ENCODE measurements at places on chromosomes 4 and X. TPM values are rescaled to one million over a fixed set of nuclear protein-coding genes. Genes with fewer than 3 reads are reported as not detected.

- peak; percentile 83 for DNase-seq
These were observed 716 bp downstream of the KIT start for GRCh38 chr4:54658252-54659093.

DNA sequence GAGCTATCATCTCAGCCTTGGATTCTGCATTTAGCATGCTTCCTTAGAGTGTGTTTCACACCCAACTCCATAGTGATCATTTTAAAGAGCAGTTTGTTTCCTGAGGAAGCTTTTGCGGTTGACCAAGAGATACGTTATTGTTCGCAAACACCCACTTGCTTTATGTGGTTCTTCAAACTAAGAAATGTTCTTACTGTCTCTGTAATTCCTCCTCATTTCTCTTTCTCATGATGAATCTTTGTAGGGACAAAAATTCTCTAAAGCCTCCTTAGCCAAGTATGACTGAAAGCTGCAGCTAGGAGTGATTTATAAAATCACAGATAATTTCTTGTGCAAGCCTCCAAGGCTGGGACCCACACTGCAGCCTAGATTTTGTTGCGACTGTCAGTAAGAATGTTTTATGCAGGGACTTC, 10.0 kb downstream of the TNIP3 start:
- DNase-seq = no peak

GRCh38 chr4:104964410-104965175, 182.1 kb upstream of the TET2 start:
- DNase-seq = peak; percentile 18

GRCh38 chr4:56445699-56446098, 9.6 kb downstream of the PAICS start:
- DNase-seq = no peak

PDLIM3 gene
- total RNA-seq = 267 TPM

GRCh38 chr4:79695848-79696247, 287.8 kb upstream of the GK2 start:
- DNase-seq = no peak

MAGEA8 gene
- total RNA-seq = not detected

GRCh38 chrX:71910986-71911730, 513 bp downstream of the NHSL2 start:
- DNase-seq = peak; percentile 32

- DNase-seq = no peak
These were observed 35.9 kb downstream of the MOB1B start for GRCh38 chr4:70938086-70938485.

MXRA5 gene
- 3.3 TPM for total RNA-seq

ABLIM2 gene
- 6.2 TPM for total RNA-seq

DNA sequence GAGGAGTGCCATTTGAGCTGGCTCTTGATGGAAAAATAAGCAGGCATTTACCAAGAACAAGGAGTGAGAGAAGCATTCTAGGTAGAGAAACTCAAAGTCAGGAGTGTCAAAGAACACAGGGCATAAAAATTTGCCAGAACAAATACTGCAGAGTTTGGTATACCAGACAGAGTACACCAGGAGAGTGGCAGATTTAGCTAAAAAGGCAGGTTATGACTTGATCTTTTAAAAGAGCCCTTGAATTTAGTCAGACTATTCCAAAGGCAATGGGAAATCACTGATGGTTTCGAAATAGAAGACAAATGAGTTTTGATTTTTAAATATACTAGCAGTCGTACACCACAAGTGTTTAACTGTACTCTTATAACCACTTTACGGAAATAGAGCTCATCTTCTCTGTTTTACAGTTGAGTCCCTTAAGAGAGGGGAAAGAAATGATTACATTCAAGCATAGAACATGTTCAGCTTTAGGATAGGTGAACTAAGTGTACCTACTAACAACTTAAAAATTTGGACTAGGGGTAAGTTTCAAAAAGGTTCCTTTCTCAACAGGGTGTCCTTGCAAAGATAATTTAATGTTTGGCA, 10.2 kb downstream of the UBE2D3 start:
- no peak for DNase-seq

DNA sequence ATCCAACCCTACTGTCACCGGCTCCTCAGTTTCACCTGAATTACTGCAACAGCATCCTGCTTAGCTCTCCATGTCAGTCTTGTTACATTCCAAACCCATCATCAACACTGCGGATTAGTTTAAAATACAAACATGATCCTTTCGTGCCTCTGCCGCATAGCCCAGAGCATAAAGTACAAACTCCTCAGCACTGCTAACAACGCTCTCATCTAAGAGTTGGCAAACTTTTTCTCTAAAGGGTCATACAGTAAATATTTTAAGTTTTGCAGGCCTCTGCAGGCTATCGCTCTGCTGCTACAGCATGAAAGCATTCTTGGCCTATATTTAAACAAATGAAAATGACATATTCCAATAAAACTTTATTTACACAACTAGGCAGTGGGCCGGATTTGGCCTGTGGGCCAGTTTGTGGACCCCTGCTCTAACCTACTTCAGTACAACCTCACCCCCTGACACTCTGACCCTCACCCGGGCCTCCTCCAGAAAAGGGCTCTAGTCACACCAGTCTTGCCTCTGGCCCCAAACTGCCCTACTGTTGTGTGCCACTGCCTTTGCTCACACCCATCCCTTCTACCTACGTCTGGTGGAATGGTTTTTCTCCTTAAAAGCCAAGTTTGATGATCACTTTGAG, 7.2 kb downstream of the STX18 start:
- no peak for DNase-seq

DNA sequence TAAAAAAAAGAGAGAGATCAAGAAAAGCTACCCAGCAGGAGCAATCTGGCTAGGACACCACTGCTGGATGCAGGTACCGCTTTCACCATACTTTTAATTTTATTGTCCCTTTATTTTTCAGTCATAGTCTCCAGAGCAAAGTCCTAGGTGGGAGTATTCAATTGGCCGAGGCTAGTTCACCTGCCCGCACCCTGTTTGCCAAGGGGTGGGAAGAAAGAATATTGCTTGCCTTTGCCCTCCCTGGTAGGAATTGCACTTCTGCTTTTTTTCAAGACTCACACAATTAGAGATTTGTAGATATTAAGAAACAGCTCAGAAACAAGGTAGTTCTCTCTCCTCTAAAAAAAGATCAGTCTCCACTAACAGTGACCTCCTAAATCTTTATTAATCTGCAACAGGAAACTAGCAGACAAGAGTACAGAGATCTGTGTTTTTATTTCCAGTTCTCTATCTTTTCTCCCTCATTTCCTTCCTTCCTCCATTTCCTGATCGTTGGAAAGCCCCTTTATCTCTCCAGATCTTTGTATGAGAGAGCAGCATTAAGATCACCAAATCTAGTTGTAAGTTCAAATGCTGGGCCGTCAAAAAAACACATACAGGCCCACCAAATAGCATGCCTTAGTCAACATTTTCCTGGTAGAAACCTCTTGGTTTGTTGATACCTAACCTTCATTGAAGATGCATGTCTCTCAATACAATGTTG, 9.4 kb upstream of the RPGR start:
- DNase-seq = no peak

HMGN5 gene
- total RNA-seq = 5.6 TPM

DNA sequence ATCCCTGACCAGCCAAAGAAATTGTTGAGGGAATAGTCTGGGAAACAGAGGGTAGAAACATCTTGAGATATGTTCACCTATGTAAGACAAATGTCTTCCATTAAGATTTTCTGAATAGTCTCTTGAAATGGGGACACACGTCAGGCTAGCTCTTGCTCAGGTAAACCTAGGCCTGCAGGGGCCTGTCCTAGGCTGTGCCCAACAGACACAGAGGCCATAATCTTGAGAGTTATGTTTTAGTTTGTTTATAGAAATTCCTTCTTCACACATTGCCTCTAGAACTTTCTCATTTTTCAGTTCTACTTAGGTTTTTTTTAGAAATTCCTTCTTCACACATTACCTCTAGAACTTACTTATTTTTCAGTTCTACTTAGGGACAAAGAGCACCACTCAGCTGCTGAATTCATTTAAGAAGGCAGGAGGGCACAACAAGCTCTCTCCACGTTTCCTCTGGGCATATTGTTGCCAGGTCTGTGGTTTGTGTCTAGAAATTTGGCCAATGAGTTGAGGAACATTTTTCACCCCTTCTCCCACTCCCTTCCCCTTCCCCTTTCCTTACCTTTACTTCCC, 94.9 kb downstream of the ARHGAP24 start:
- no peak for DNase-seq

DNA sequence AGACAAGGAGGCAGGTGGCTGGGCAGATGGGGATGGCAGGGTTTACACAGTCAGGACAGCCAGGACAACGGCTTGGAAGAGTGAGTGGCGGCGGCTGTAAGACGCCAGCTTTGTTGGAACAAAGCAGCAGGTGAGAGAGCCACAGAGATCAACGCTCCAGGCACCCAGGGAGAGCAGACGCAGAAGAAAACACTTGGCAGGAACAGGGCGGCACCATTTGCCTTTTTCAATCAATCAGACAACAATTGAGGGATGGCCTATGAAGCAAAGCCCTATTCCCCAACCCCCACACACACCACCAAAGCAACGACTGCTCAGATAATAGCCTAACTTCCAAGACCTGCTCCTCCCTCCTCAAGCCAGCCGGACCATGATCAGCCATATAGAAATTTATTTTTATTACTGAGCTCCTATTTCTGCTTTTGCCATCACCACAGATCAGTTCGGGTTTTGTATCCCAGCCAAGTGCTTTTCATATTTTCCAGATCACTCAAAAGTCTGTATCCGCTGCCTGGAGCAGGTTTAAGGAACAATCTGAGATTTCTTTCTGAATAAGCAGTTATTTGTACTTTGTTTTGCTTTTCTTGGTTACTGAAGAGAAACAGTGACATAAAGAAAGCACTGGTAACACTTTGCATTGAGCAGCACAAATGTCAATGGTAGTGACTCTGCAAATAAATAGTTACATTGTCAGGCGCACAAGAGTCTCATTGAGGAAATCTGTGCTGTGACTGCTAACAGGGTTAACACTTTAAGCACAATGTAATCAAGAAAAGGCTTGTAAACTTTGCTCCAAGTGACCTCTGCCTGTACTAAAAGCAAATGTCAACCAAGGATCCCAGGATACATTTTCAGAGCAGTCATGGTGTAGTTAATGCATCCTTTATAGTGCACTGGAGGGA, 81.8 kb upstream of the RBPJ start:
- DNase-seq = no peak

DNA sequence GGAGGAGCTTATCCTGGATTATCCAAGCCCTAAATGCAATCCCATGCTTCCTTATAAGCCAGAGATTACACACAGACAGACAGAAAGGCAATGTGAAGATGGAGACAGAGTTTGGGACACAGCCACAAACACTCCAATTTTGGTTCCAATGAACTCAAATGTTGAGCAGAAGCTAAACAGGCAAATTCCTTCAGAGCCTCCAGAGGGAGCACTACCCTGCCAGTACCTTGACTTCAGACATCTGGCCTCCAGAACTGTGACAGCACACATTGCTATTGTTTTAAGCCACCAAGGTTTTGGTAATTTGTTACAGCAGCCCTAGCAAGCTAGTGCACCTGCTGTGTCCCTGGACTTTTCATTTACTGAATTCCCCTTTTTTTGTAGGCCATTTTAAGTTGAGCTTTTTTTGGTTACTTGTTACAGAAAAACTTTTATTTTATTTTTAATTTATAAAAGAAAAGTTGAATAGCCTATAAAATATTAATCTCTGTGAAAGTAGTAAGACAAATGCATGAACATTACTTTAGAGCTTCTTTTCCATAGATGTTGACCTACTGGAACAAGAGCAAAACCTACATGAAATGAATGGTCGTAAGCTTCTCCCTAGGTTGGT, 33.4 kb upstream of the SRD5A3 start:
- DNase-seq = peak; percentile 52

GRCh38 chrX:48800574-48801279, 1.1 kb upstream of the HDAC6 start:
- no peak for DNase-seq

DNA sequence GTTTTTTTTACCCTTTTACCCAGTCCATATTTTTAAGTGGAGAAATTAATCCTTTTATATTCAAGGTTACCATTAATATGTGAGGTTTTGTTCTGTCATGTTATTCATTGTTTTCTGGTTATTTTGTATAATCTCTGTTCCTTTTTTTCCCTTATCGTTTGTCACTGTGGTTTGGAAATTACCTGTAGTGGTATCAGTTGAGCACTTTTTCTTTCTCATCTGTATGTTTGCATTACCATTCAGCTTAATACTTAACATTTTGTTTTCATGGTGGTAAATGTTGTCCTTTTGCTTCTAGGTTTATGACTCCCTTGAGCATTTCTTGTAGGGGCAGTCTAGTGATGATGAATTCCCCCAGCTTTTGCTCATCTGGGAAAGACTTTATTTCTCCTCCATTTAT, 6.6 kb downstream of the ETDC start:
- DNase-seq = no peak

PDGFRA gene
- total RNA-seq = 43.7 TPM

- DNase-seq = no peak
These were observed 100.5 kb upstream of the AADAT start for GRCh38 chr4:170190265-170190664.

GRCh38 chrX:153973127-153974002, 811 bp downstream of the TMEM187 start:
- DNase-seq = peak; percentile 49

DNA sequence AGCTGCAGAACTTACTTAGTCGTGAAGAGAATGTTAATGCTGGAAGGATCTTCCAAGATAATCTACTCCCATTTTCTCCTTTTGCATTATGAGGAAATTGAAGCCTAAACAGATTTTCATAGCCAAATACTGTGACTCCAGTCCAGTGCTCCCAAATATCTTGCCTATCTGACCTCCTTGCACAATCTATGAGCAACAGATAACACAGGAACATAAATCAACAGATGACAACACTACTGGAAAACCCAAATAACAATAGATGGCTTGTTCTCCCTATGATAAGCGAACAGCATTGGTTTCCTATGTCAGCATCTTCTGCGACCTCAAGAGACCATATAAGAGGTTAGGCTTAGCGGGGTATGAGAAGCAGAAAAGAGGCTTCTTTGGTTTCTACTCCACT, 88.0 kb downstream of the CORIN start:
- no peak for DNase-seq

HNRNPDL gene
- 185 TPM for total RNA-seq

DNA sequence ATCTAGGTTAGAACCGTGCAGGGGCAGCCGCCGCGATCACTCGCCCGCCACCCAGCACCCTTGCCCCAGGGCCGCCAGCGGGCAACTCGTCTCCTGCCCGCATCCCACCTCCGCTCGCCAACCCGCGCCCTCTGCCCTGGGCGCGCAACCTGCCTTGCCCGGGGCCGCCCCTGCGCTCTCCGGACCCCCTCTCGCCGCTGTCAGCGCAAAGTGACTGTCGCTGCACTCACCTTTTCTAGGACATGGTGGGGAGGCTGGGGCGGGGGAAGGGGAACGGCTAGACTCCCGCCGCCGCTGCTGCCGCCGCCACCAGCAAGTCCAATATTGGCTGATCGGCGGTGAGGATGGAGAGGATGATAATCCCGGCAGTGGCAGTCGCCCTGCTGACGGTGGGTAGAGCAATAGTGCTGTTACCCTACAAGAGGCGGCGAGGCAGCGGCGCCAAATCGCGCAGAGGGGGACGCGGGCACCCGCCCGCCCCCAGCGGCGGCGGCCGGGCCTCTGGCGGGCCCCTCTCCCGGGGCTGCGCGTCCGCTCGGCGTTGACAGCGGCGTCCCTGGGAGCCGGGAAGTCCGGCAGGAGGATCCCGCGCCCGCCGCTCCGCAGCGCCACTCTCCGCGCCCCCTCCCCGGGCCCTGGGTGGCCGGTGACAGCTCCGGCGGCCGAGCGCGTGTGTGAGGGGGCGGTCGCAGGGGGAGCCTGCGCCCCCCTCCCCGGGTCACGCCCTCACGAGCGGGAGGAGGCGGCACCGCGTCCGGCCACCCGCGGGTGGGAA, 2.3 kb upstream of the NR3C2 start:
- peak; percentile 40 for DNase-seq
